Stimulated activated CD8-positive, alpha-beta memory T cell treated with anti-CD3 and anti-CD28 coated beads, Interleukin-7, amount 100 ng/mL, for 4 hours (primary cell): ENCODE measurements at places on chromosomes 3 and 15.

GRCh38 chr3:40308725-40309417 is 636 bp upstream of the EIF1B start:
- no peak for DNase-seq

- DNase-seq: no peak
These were observed 136.8 kb upstream of the ACP3 start for GRCh38 chr3:132180337-132180791.

- no peak for DNase-seq
These were observed 4.2 kb downstream of the TRA2B start for GRCh38 chr3:185933374-185934173.

DNA sequence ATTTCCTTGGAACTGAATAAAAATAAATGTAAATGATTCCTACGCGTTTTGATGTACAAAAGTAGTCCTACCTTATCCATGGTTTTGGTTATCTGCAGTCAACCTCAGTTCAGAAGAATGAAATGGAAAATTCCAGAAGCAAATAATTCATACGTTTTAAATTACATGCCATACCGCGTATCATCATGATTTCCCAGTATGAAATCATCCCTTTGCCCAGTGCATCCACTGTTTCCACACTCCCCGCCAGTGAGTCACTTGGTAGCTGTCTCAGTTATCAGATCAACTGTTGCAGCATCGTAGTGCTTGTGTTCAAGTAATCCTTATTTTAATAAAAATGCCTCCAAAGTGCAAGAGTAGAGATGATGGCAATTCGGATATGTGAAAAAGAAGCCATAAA is 9.1 kb upstream of the MFSD1 start:
- DNase-seq: no peak

DNA sequence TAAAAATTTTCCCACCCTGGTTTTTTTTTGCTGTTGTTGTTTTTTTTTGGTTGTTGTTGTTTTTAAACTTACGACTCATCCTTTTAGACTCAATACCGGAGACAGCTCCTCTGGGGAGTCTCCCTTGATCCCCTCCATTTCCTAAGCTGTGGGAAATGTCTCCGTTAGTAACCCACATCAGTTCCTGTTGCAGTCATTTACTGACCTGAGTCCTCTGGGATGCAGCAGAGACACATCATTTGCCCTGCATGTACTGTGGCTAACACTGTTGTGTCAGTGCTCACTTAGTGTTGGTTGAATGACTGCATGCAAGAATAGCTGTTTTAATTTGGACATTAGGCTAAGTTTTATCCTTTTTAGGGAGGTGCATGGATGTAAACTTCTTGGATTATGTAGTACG is 83.8 kb downstream of the MBNL1 start:
- no peak for DNase-seq

DNA sequence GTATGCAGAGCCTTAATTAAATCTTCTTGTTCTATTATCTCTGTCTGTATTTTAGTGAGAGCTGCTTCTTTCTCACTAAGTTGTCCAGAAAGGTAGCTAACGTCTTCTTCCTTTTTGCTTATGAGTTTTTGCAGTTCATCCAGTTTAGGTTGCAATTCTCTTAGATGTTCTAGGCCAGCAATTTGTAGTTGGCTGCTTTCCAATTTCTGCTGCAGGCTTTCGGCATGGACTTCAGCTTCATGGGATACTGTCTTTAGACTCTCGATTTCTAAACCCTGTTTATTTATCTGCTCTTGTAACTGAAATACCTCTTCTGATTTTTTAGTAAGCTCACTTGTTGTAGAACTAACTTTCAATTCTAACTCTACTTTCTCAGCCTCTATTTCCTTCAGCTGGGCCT is 35.5 kb upstream of the HCLS1 start:
- DNase-seq: no peak

GRCh38 chr3:141273700-141274410 is 42.2 kb downstream of the PXYLP1 start:
- DNase-seq: no peak

DNA sequence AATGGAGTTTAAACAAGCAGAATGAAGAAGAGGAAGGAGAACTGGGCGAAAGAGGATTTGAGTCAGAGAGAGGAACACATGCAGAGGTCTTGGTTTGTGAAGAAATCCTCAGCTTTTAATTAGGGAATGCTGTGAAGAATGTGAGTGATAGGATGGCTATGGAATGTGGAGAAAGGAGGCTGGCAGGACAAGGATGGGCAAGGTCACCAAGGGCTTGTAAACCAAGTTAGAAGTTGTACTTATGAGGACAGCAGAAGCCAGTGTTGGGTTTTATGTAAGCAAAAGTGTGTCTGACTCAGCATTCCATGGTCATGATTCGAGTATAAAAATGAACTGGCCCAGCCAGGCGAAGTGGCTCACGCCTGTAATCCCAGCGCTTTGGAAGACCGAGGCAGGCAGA is 60.0 kb upstream of the IL12A start:
- no peak for DNase-seq

- DNase-seq: no peak
These were observed 1371.6 kb downstream of the NSUN3 start for GRCh38 chr3:95434491-95434890.

DNA sequence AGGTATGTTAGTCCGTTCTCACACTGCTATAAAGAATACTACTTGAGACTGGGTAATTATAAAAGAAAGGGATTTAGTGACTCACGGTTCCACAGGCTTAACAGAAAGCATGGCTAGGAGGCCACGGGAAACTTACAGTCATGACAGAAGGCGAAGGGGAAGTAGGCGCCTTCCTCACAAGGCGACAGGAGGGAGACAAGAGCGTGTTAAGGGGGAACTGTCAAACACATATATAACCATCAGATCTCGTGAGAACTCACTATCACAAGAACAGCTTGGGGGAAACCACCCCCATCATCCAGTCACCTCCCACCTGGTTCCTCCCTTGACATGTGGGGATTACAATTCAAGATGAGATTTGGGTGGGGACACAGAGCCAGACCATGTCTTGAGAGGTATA is 30.4 kb downstream of the SPRED1 start:
- no peak for DNase-seq

- DNase-seq: no peak
These were observed 19.4 kb upstream of the SERPINI2 start for GRCh38 chr3:167493244-167493643.

DNA sequence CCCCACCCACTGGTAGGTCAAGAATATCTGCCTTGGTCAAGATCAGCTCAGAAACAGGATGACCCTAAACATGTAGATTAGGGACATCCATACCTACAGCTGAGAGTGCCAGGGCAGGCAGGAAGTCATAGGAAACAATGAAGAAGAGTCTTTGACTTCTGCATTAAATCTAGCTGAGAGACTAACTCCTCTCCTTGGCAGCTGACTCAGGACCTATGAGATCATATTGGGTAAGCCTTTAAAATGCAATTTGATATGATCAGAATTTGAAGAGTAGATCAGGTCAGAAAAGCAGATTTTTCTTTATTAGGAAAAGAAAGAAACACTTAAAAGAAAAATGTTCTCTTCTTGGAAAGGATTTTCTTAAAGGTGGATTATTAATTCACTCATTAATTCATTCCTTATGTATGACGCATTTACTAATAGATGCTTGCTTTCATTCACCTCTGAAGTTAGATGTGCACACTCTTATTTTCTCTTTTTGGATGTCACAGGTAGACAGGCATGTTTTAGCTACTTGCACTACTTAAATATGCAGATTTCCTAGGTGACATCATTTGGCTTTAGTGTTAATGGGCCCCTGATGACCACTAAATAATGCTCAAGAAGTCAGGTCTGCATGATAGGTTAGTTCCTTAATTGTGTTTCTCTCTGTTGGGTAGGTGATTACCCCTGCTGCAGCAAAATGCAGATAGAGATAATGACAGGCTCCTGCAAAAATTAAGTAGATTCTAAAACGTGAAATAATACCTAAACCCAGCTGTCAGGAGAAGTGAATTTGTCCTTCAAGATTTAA is 35.7 kb upstream of the GSK3B start:
- DNase-seq: no peak

DNA sequence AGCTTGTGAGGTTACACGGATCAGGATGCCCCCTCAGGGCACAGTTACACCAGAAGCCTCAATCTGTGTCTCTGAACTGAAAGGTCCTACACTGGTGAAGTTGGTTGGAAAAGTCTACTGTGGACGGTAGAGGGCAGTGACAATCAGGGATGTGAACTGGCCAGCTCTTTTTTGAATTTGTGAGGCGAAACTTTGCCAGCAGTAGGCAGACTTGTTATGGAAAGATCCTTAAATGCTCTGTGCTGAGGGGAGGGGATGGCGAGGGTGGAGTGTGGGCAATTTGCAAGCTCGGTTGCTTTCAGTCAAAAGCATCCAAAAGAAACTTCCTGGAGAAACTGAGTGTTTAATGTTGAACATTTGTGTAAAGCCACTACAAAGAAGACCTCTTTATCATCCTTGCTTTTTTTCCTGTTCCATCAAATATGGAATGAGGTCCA is 127.4 kb upstream of the ABHD17C start:
- DNase-seq: no peak

DNA sequence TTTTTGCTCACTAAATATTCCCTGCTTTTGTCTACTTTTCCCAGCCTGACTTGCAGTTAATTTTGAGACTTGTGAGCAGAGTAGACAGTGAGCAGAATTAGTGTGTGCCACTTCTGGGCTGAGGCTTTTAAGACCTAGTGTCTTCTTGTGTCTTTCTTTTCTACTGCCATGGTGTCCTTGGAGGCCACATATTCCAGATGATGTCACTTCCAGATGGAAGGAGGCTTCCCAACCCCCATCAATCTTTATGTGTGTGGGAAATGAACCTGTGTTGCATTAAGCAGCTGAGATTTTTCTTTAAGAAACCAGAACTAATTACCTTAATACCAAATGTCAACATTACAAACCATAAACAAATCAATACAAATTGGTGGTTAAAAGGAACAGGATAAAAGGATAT is 774.7 kb upstream of the ROBO1 start:
- no peak for DNase-seq

DNA sequence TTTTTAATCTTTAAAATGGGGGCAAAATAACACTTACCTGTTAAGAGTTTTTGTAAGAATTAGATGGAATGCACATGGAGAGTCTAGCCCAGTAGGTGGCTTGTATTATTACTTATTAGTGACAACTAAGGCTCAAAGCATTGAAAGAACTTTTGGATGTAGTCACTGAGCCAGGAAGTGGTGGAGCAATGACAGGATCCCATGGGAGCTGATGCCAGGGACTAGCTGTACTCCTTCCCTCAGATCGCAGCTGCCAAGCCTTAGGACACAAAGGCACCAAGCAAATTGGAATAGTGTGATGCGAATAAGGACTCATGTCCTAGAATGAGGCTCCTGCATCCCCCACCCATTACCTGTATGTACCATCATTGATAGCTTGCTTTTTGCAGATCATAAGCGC is 370.4 kb upstream of the RGMA start:
- DNase-seq: no peak

DNA sequence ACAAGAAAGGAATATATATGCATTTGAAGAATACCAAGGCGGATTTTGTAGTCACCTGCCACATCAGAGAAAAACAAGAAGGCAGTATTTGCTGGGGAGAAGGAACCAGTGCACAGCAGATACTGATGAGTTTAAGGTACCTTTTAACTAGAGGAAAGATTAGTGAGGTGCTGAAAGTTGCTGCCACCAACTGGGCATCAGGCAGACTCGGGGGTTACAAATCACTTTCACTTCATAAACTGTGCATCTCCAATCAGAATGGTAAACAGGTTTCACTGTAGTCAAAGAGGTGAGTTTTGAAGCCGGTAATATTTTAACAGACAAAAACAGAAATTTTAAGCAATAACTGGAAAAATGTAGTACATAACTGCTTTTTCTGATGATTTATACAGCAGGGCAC is 4.1 kb downstream of the FBN1 start:
- no peak for DNase-seq

GRCh38 chr15:90099868-90100831 is 2.1 kb downstream of the IDH2 start:
- DNase-seq: no peak

GRCh38 chr15:66252685-66253417 is 699 bp downstream of the MEGF11 start:
- peak; percentile 12 for DNase-seq

- DNase-seq: no peak
These were observed 16.9 kb downstream of the TIGIT start for GRCh38 chr3:114310695-114311094.

DNA sequence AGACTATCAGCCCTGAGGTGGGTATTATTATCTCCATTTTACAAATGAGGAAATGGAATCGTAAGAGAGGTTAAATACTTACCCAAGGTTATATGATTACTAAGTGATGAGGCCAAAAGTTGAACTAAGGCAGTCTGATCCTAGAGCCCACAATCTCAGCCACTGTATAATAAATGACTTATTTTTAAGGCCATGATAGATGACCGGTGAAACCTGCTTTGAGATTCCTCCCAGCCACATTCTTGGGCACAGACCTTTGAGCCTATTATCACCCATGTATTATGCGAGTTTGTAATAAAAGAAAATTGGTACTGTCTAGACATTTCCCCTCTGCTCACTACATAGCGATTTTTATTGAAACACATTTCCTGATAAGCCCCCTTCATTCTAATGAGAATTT is 37.4 kb downstream of the POLQ start:
- no peak for DNase-seq

- no peak for DNase-seq
These were observed 599.0 kb downstream of the MAGI1 start for GRCh38 chr3:65439641-65440284.

- no peak for DNase-seq
These were observed 12.6 kb downstream of the GTF2A2 start for GRCh38 chr15:59644756-59645155.

- no peak for DNase-seq
These were observed 37.1 kb upstream of the NR2F2 start for GRCh38 chr15:96293441-96293840.

- no peak for DNase-seq
These were observed 6.1 kb upstream of the HGD start for GRCh38 chr3:120688121-120688520.

DNA sequence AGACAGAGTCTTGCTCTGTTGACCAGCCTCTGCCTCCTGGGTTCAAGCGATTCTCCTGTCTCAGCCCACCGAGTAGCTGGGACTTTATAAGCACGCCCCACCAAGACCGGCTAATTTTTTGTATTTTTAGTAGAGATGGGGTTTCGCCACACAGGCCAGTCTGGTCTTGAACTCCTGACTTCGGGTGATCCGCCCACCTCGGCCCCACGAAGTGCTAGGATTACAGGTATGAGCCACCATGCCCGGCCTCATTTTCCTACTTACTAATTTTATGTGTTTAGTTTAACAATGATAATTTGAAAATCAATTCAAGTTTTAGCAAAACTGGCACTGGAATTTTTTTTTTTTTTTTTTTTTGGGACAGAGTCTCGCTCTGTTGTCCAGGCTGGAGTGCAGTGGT is 336.5 kb downstream of the LPP start:
- DNase-seq: no peak

DNA sequence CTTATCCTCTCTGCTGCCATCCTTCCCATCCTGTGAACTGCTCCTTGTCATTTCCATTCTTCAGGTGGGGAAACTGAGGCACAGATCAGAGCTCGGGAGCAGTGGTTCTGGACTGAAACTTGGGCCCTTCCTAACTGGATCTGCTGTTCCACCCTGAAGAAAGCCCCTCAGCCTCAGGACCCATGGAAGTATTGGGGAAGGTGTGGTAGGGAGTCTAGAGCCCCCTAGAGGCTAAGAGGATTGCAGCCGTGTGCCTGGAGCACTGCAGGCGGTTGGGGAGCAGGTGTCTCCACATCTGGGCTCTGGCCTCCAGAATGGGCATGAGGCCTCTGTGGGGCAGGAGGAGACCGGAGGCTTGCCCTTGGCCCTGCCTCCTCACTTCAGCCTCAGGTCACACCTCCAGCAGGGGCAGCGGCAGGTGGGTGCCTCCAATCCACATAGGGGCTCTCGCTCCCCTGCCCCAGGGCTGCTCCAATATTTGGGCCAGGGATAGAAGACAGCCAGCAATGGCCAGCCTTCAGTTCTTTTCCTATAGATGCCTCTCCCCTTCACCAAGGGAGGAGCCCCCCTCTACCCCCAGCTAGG is 28.1 kb downstream of the DNAJB8 start:
- no peak for DNase-seq
